Glutamatergic neuron (in vitro differentiated cells): ENCODE measurements at places on chromosomes 11 and 22.

GRCh38 chr22:47207846-47208554 lies 445.6 kb downstream of the TBC1D22A start:
- DNase-seq, result no peak

- no peak for DNase-seq
Observed at GRCh38 chr11:61056981-61057380, 45.3 kb upstream of the CD5 start.

GRCh38 chr11:132134322-132134721 lies 763.9 kb downstream of the NTM start:
- no peak for DNase-seq

DNA sequence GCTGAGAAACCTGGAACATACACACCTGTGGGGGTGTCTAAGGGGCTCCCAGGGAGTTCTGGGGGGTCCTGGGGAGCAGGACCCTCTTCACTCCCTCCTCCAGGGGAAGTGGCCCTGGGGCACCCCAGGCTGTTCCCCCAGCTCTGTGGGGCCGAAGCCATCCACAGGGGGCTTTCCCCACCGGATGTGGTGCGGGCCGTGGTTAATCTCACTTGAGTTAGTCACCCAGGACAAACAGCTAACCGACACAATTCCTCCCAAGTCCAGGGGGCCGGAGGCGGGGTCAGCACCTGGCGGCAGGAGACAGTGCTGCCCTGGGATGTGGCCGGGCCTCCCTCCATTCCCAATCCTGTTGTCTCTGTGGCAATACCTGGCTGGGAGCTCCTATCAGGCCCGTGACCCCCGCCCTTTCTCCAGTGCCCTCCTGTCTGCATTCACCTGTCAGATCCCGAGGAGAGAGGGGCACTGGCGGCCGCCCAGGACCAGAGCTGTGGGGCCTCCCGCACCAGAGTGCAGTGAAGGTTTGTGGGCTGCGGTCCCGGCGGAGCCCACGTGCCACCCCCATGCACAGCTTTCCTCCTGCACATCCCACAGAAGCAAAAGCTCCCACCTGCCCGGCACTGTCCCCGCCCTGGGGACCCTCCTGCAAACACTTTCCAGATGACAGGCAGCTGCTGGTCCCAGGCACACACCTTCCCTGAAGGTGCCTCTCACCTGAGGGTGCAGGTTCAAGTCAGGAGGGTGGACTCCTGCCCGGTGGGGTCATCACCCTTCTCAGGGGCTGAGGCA lies 5.2 kb upstream of the MUC5AC start:
- peak; percentile 14 for DNase-seq

DNA sequence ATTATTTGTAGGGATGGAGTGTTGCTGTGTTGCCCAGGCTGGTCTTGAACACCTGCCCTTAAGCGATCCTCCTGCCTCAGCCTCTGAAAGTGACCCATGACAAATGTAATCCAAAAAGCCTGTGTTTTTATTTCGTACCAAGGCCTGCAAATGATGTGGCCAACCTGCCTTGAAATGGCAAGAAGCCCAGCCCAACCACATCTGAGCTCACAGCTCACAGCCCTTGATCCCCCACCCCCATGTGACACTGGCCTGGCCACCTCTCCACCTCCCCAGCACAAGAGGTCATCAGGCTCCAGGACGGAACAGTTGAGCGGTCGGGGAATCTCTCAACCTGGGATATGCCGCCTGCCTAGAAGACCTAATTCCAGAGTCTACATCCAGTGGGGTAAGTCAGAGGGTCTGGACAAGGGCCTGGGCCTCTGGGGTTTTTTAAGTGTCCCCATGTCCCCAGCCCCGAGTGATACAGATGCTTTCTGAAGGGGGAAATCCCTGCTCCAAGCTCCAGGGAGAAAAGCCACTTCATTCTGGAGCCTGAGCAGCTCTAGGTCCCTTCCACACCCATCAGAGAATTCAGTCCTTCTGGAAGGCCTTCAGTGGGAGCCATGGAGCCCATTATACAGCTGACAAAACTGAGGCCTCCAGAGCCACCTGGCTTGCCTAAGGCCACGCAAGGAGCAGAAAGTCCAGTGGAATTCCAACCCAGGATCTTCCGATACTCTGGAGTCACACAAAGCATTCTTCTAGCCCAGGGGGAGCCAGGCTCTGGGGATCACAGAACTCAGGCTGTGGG lies 70.7 kb downstream of the MN1 start:
- no peak for DNase-seq

DNA sequence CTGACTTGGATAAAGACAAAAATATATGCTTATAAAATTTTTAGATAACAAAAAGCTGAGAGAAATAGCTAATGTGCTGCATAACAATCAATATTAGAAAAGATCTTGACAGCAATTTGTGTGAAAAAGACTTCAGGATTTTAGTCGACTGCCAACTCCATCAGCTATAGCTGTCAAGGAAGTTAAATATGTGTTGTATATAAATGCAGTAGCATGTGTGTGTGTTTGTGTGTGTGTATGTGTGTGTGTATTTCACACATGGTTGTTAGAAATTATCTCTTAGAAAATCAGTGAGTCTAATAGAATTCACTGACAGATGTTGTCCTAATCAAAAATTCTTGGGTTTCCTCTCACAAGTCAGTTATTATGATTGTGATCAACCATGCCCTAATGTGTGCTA lies 171.2 kb downstream of the CASP12 start:
- no peak for DNase-seq

DNA sequence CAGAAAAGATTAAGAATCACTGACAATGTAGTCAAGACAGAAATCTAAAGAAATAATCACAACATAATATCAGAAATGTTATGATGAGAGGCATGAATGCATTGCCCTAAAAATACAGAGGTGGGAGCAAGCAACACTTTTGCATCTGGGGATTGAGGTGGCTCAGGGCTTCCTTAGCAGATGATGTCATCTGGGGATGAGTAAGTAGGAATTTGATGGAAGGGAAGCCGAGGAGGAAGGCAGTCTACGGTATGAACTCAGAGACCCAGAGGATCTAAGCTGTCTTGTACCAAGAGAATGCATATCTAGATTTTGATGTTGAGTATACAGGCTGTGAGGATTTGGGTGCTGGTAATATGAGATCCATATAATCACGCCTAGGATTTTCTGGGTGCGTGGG lies 193.0 kb upstream of the SNX19 start:
- no peak for DNase-seq

DNA sequence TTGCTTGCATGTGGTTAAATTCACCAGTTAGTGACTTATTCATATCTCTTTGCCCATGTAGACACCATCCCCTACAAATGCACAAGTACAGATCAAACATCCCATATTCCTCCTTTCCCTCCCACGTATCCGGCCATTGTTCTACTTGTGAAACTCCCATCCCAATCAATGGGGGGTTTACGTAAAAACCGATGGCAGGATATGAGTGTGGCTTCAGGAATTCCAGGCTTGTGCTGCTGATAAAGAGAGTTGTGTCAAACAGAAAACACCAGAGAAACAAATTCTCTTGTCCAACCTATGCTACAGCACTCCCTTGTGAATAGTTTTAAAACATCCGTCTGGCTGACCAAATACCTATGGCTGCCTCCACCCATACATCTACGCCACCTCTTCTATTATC lies 15.5 kb downstream of the FLI1 start:
- no peak for DNase-seq

DNA sequence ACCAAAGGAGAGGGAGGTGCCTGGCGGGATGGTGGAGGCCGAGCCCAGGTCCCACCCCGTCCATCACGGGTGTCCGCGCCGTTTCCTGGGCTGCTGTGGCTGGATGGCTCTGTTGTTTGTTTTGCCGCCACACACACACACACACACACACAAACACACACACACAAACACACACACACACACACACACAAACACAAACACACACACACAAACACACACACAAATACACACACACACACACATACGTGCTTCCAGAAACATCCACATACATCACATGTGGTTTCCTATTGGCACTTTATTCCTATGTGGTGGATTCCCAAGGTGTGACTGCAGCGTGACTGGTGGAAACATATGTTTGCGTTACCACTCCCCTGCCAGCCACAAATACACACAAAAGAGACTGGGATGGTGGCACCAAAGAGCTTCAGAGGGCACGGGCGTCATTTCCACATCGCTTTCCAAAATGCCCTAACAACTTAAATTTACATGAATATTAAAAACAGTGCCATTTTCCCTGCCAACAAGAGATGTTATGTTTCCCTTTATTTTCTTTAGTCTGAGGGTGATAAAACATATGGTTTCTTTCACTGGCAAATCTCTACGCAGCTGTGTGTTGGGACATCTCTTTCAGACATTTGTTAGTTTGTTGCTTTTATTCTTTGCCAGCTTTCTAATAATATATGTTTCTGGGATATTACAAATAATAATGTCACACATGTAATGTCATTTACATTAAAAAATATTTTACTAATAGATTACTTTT lies 356.8 kb downstream of the BRD1 start:
- no peak for DNase-seq

DNA sequence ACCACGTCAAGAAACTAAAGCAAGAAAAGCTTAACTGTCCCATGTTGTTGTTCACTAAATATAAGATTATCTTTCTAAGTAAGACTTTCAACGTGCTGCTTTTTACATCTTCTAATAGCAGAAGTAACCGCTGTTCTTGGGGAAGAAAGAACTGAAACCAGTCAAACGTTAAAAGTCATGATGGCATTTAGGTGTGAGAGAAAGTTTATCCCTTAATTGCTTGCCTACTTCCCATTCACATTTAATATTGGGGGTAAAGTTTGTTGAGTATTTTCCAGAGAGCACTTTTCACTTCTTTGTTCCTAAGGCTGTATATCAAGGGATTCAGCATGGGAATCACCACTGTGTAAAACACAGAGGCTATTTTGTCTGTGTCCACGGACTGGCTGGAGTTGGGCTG lies 970 bp downstream of the OR5B21 start:
- DNase-seq, result no peak

- peak; percentile 27 for DNase-seq
Observed at GRCh38 chr11:116312570-116313391, 460.0 kb downstream of the BUD13 start.

DNA sequence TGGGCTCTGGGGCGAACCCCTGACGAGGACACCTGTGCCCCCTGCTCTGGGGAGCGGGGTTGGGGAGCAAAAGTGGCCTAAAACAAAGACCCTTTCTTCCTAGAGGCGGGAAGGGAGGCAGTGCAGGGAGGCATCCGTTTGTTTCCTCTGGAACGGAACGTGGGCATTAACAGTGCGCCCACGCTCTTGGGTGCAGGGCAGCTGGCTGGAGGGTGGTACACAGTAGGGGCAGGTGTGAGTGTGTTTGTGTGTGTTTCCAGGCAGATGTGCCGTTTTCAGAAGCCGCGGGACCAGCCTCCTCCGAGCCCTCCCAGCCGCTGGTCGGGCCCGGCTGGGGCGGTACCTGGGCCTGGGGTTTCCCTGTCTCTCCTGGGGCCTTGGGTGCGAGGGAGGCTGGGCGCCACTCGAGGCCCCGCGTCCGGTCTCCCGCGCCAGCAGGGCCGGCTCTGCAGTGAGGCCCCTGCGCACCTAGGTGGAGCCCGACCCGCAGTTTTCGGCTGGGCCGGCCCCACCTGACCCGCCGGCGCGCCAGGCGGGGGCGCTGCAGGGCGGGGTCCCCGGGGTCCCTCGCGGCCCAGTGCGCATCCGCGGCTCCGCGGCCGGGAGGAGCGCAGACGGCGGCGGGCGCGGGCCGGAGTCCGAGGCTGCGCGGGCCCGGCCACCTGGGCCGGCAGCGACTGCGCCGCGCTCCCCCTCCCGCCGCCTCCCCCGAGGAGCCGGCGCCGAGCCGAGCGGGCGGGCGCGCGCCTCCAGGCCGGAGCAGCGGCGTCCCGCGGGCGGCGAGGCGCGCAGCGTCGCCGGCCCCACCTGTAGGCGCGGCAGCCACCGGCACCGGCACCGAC lies 1252.7 kb downstream of the BRD1 start:
- DNase-seq, result peak; percentile 76

- no peak for DNase-seq
Observed at GRCh38 chr11:57763568-57763967, 2.0 kb downstream of the CTNND1 start.

DNA sequence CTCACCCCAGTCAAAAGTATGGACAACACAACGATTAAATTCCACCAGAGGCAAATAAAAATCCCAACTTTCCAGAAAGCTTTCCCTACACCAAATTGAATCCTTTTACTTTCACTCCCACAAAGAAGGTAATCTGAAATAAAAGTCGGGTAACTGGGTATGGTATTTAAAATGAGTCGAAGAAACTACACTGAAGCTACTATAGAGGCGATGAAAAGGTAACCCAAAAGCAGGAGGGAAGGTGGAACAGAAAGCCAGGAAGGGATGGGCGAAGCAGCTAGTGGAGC lies 1.1 kb downstream of the PICALM start:
- no peak for DNase-seq

DNA sequence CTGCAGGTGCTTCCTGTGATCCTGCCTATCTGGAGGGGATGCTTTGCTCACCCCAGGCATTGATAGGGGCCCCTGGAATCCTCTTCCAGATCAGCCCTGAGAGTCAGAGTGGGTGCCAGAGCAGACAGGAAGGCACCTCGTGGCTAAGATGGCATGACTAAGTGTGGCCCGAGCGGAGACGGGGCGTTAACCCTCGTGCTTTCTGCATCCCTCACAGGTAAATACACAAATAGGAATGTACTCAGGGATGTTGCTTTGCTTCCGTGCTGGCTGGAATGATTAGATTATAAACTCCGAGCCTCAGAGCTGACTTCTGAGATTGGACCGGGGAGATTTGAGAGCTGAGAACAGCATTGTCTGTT lies 312.7 kb upstream of the B3GAT1 start:
- DNase-seq, result no peak

GRCh38 chr11:27649800-27650199 lies 50.5 kb downstream of the BDNF start:
- no peak for DNase-seq

DNA sequence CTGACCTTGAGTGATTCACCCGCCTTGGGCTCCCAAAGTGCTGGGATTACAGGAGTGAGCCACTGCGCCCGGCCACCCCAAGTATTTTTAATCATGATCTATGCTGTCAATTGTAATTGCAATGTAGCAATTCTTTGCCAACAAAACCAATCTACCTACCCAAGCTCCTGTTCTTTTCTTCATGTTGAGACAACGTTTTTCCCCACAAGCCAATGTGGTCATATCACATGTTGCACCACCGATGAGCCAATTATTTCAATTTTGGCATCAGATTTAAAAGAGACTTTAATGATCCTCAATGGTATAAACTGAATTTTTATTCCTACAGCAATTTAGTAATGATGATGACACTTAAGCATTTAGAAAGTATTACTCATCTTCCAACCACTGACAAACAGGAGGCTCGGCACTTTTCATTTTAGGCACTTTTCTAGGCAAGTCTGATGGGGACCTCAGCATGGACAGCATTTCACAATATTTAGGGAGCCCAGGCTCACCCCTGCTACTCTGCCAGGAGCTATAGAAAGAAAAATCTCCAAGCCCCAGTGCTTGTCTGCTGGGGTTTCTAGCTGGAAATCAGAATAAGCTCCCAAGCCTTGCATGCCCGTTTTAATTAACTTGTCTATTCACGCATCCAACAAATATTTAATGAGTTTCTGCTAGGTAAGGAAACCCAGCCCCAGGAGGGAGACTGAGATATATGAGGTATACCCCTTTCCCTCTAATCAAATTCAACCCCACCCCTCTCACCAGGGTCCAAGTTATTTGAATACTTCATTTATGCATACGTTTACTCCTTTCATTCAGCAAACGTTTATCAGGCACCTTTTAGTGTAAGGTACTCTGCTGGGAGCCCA lies 291.4 kb downstream of the ST3GAL4 start:
- no peak for DNase-seq

- no peak for DNase-seq
Observed at GRCh38 chr11:69000391-69000790, 12.7 kb downstream of the MRGPRF start.
